ENCODE measurements at places on chromosomes 7 and 10.

GRCh38 chr7:128398016-128398840 is 11.6 kb downstream of the IMPDH1 start:
- no peak for DNase-seq

- DNase-seq, result no peak
Measured at GRCh38 chr7:73517241-73517995, 4.7 kb downstream of the BAZ1B start.

- no peak for DNase-seq
Measured at GRCh38 chr10:68367121-68367520, 34.4 kb upstream of the PBLD start.

DNA sequence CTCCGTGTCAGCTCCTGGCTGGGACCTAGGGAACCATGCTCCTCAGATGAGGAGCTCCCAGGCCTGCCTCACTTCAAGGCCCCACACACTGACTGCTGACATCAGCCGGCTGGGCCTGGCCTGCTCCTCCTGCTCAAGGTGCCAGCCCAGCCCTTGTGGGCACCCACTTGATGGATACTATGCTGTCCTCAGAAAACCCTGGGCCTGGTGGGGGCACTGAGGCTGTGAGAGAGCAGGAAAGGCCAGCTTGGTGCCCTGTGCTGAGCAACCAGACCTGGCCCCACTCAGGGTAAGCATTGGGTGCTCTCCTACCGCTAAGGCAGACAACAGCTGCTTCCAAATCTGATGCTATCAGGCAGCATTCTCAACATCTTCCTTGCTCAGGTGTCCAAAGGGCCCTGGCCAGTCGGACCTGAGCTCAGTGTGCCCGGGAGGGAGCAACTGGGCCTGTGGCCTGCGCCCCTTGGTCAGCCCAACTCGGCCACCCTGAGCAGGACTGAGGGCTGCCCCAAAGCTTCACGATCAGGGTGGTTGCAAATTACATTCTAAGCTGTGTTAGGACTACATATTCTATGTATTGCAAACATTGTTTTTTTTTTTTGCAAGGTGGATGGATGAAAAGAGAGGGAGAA is 21.9 kb upstream of the ANTXRL start:
- no peak for DNase-seq

DNA sequence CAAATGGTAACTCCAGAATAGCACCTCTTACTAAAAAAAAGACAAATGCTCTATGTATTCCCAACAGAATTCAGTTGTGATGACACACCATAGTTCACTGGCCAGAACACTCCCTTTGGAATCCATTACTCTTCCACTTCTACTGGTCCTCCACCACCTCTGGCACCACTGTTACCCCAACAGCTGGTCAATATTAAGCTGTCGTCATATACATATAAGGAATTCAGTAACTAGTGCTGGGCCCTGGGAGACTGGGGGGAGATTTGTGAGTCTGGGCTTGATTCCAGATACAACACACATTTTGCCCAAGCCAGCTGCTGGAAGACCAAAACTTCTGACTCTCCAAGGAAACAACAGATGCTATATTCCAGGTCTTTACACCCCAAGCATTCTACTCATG is 26.0 kb upstream of the ITGA8 start:
- DNase-seq, result no peak

DNA sequence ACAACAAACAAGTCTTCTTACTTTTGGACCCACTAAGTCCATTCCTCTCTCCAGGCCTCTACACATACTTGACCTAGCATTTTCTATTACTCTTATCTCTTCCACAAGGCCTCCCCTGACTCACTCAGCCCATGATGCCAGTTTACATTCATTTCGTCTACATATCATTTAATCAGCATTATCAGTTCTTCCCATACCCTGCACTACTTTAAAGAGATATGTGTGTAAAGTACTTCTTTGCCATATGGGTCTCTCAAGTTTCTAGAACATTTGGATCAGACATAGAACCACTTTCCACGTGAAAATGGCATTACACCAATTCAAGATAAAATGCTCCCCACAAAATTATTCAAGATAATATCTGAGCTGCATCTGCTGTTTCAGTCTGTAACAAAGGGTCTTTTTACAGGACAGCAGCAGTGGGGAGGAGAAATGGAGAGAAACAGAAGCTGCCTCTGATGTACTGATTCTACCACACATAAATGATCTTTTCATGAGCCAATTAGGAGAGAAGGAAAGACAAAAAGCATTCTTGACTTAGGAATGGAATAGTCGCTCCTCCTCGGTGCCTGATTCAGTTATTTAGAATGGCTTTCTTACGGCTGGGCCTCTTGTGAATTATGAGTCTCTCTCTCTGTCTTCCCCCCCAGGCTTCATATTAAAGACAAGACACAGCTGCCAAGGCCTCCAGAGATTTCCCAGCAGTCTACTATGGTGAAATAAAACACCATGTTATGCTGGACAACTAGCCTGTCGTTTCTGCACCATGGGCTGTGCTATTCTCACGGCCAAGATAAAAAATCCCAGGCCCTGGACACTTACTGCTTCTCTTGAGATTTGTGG is 46.9 kb upstream of the SEPTIN7 start:
- DNase-seq, result no peak

GRCh38 chr7:93958216-93958615 is 36.7 kb downstream of the GNG11 start:
- no peak for DNase-seq

DNA sequence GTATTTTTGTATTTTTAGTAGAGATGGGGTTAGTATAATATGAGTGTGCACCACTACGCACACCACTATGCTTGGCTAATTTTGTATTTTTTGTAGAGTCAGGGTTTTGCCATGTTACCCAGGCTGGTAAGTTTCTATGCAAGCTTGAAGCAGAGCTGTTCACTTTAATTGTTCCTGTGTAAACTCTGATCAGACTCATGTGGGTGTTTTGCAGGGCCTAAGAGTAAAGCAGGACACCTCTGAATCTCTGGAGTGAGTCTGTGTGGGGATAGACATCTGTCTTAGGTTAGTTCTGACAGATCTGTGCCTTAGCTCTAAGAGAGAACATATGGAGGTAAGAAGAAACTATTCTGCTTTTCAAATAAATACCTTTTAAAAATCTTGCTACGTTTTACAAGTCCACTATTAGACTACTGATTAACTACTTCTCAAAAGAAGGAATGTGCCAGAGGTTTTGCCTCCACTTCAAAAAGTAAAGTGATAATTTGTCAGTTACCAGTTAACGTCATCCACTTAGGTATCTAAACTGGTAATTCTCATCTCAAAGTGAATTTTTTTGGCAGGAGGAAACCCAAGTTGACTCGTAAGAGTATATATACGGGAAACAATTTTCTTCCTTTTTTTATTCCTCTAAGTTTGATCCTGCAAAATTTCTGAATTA is 1.1 kb downstream of the COL17A1 start:
- DNase-seq, result no peak

DNA sequence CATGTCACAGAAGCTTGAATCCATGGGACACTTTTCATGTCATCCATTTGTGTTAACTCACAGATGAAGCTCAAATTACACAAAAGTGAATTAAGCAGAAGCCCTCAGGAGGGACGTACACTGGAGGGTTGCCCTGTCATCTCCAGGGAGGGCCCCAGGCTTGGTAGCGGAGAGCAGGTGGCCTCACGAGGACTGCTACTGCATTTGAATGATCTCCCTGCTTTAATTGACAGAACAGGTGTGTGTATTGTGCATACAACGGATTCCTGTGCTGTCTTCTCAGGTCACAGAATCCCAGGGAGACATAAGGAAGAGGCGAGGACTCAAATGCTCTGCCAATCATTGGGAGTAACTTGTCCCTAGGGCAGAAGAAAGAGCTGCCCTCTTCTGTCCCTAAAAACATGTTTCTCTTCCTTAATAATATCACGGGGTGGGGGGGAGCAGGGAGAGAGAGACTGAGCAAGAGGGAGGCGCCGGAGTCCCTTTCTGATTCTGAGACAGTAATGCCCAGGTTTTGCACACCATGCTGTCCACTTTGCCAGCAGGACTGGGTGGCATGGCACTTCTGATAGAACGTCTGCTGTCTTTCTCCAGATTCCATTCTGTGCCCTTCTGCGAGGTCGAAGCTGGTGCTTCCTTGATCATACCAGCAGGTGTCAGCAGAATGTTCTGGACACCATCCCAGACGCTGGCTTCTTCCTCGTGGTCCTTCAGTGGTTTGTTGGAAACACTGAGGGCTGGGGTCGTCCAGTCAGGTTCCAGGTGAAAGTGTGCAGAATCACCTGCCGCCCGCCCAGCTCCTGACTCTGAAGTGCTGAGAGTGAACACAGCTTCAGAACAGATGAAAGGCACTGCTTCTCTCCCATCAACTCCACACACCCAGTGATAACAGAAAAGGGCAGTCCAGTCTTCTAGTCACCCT is 26.2 kb upstream of the RASGEF1A start:
- DNase-seq, result no peak

GRCh38 chr10:69223028-69223342 is 2.9 kb downstream of the HKDC1 start:
- no peak for DNase-seq

DNA sequence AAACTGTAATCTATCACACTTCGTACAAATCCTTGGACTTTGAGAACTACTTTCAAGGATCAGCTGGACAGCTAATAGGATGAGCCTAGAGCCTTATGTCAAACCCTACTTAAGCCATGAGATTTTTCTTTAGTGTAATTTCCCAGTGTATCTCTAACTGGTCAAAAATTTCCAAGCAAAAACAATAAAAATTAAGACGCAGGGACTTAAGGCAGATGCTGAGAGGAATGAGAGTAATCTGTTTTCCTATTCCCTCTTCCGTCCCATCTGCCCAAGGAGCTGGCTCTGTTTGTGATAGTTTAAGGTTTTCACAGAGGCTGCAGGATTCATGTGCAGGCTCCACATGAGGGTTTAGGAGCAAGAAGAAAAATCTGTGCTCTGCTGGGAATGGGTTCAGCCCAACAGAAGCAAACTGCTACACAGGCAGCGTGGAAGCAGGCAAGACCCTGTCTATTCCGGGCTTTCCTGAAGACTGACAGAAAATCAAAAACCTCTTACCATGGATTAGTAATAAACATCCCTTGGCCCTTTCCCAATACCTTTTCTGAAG is 62.2 kb downstream of the ARMH3 start:
- no peak for DNase-seq
